NCI-H774 (cell line): ENCODE measurements at places on chromosomes 2 and 18.

DNA sequence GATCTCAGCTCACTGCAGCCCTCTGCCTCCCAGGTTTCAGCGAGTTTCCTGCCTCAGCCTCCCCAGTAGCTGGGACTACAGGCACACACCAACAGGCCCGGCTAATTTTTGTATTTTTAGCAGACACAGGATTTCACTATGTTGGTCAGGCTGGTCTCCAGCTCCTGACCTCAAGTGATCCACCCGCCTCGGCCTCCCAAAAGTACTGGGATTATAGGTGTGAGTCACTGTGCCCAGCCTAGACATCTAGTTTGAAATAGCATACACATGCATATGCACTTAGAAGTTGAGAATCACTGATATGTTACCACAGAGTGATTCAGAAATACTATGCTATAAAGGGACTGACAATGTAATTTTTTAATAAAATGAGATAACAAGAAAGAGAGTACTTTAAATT lies 69.8 kb upstream of the CDKL4 start:
- no peak for DNase-seq

DNA sequence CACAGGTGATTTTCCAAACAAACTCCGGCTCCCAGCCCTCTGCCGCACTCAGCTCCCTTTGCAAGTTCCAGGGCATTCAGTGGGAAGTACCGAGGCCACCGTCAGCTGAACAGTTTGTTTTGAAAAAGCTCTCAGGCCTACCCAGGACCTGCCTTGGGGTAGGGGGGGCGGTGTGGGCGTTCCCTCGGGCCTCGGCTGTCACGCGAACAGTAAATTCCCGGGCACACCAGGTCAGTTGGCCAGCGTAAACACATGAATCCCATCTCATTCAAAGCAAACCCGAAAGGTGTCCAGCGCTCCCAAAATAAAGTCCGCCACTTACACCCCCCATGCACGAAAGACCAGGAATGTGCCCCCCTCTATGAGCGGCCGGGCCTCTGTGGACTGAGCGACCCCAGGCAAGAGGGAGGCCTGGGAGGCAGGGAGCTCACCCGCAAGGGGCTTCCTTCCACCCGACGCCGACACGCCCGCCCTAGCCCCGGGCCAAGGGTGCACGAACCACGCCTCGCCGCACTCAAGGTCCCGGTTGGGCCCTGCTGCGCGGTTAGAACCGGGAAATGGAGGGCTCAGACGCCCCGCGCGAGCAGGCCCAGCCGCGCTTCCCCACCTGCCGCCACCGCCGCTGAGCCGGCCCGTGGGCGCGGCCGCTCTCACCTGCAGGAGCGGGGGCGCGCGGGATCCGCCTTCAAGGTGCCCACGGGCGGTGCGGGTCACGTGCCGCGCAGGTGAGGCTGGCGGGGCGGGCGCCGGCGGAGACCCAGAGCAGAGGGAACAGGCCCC lies at the start of gene WDSUB1:
Gene WDSUB1 (minus strand): TSS at position 775 of the 780 bp plus-strand sequence. CDS start 3,634 bp downstream, outside the sequence.
- peak; percentile 37 for DNase-seq

GRCh38 chr2:163693484-163693883 lies 42.3 kb downstream of the FIGN start:
- no peak for DNase-seq

DNA sequence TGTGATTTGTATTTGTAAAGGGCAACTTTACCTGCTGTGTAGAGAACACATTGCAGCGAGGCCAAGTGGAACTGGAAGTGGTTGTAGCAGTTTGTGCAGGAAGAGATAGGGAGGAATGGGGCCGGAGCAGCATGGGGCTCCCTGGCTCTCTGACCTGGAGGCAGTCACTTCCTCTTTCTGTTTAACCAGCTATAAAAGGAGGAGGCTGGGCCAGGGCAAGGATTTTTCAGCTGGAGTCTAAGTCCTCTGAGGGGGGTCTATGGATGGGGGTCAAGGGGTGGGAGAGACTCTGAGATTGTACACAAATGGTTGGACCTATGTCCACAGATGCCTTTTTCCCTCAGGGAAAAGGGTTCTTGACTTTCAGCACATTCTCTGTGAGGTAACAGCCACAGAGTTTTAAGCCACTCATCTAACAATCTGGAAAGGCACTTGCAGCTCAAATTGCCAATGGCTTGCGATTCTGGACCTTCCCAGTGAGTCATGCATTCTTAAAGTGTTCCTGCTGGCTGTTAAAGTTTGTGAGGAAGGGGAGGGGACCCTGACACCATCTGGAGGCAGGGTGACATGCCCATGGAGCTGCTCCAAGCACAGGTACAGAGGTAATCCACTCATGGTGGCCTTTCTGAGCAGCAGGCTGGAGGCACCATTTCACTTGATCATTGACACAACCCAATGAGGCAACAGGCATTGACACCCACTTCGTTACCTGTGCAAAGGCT lies 347.0 kb downstream of the CYRIA start:
- no peak for DNase-seq

DNA sequence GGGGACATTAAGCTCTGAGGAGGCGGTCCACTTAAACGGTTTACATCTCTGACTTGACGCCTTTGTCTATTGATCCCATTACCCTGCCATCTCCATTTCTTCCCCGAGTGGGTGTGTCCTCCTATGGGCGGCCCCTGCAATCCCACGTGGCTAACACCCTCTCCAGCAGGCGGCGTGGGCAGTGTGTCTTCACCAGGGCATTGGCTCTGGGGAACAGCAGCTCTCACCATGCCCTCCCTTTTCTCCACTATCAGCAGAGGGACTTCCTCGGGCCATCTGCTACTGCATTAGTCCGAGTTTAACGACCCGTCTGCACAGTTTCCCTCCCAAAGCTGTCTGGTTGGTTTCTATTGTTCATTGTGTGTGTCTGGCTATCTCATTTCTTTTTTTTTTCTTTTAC lies 511.9 kb upstream of the NRP2 start:
- DNase-seq: no peak

- peak; percentile 2 for DNase-seq
Measured at GRCh38 chr2:246489-247144, 17.2 kb downstream of the SH3YL1 start.

GRCh38 chr18:10475654-10476291 lies 21.3 kb downstream of the APCDD1 start:
- DNase-seq: no peak

DNA sequence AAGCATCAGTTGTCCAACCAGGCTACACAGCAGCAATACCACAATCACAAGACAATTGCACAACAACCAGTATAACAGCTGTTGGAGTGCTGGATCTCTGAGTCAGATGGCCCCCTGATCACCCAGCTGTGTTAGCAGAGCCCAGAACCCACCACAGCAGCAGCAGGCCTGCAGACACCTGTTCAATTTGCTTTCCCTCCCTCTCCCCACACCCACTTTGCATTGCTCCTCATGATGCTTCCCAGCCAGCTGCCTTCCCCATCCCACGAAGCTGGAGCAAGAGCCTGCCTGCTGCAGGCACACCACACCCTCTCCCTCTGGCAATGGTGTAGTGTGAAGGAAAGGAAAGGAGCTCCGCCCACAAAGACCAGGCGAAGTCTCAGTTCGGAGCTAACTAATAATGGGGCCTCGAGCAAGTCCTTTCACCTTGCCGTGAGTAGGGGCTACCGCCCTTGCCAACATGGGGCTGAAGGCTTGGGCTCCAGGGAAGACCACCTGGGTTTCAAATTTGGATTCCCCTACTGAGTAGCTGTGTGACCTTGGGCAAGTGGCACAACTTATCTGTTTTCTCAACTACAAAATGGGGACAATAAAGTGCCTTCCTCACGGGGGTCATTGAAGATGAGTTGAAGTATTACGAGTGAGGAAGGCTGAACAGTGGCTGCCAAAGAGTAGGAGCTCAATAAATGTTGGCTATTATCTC lies 19.4 kb upstream of the ZBTB7C start:
- DNase-seq: no peak

- DNase-seq: no peak
Measured at GRCh38 chr18:22428672-22429071, 11.0 kb upstream of the CTAGE1 start.

DNA sequence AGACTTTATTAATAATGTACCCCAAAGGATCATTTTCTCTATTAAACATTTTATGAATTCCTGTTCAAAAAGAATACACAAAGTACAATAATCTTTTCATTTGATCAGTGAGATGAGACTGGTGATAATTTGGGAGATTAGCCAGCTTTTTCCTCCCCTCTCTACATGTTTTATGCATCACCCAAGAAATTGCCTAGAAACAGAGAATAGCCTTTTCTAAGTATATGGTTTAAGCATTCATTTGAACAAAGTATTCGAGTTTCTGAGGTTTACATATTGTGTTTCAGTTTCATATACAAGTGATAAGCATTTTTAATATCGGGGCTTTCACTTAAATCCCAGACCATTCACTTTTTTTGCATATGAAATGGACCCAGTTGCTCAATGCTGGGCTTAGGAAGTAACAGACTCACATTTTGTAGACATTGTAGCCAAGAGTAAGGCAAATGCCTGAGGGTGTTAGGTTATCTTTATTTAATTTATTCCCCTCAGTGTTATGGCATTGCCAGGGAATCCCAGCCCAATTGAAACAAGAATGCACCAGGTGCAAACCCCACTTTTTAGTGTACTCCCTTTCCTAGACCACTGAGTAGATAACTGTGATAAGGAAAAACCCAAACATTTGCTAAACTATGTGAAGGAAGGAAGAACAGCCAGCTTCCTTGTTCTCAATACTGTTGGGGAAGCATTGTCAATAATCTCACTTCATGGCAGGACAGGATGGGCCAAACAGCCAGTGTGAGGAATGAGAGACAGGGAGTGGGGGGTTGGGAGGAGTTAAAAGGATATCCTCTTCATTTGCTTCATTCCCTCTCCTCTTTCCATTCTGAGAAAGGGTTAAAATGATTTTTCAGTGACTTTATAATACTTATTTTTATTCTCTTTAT lies 3.5 kb downstream of the CPO start:
- DNase-seq: no peak

GRCh38 chr18:62425465-62426190 lies 97.2 kb upstream of the ZCCHC2 start:
- DNase-seq: peak; percentile 85

- no peak for DNase-seq
Measured at GRCh38 chr2:238655198-238655860, 192.6 kb upstream of the TWIST2 start.

DNA sequence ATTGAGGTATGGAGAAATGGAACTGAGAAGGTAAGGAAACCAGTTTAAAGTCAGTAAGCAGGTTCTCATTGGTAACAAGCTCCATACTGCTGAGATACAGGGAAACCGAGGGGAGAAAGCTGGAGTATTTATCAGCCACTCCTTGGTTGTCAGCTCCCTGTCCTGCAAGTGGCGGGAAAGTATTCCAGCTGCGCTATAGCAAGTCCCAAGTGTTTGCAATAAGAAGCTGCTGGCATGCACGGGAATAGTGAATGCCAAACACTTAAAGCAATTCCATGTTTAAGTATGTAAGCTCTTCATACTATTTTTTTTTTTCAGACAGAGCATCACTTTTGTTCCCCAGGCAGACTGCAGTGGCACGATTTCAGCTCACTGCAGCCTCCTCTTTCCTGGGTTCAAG lies 1601.1 kb downstream of the SUCLG1 start:
- DNase-seq: no peak

GRCh38 chr2:101741775-101742520 lies 44.4 kb downstream of the MAP4K4 start:
- no peak for DNase-seq

GRCh38 chr18:42183746-42184145 lies 228.7 kb downstream of the PIK3C3 start:
- DNase-seq: no peak

DNA sequence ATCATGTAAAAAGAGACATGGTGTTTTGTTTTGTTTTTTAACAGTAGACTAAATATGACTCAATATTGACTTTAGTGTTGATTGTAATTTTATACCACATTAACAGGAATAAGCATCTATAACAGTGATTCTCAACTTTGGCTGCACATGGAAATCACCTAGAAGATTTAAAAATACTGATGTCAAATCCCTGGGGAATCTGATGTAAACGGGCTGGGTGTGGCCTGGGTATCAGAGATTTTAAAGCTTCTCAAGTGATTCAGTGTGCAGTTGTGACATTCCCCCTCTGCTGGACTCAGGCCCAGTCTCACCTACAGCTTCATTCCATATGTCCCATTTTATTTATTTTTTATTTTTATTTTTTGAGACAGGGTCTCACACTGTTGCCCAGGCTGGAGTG lies 82.8 kb upstream of the ATP8B1 start:
- DNase-seq: no peak

GRCh38 chr2:143839456-143839855 lies 680.5 kb downstream of the ZEB2 start:
- DNase-seq: no peak

DNA sequence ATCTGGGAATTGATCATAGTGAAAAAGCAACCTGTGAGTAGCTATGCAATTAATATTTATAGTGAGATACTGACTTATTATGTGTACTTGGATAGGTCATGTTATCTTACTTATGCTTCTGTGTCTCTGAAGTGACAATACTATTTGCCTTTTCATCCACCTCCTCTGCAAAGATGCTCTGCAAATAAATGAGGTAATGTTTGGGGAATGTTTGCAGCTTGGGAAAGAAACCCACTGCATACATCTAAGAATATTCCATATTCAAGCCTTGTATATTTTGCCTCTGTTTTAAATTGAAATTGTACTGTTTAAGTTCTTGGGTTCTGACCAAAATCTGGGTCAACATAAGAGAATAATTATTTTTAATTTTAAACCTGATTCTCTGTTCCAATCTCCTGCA lies 217.4 kb upstream of the DTNA start:
- peak; percentile 35 for DNase-seq

DNA sequence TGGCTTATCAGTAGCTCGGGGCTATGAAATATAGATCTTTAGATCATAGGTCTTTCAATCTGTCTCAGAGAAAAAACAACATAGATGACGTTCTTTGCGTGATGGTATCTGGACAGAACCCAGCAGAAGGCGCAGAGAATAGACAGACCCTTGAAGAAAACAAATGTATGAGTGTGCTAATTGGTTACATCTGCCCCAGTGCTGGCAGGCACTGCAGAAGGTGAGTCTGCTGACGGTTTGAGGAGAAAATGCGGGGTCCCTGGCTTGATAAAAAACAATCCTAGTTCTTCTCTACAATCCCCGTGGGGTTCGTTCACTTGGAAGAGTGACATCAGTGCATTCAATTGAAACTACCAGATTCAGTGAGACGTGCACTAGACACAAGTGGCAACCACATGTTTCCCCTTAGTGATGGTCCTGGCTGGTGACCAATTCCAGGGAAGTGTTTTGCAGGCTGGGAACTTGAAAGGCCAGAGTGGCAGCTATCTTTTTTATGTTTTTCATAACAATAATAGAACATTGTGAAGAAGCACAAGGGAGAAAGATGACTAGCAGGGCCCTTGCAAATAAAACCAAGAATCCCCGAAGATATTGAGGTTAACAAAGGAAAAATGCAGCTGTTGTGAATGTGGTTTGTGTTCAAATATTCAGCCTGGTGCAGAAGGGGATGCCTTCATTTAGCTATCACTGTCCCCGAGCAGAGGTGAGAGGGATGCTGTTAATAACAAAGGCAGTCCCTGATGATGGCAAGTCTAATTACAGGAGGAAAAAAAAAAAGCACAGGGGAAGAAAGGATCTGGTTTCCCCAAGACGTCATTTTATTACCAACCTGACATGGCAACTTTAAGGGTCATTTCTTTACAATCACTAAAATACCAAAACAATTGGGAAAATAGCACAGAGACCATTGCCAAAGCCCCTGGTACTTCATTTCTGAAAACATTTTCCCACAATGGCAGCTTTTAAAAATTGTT lies 337.6 kb upstream of the FIGN start:
- no peak for DNase-seq
